Astrocyte (in vitro differentiated cells and primary cell): ENCODE measurements at places on chromosomes 5 and 9. TPM values are rescaled to one million over a fixed set of nuclear protein-coding genes. Genes with fewer than 3 reads are reported as not detected.

DNA sequence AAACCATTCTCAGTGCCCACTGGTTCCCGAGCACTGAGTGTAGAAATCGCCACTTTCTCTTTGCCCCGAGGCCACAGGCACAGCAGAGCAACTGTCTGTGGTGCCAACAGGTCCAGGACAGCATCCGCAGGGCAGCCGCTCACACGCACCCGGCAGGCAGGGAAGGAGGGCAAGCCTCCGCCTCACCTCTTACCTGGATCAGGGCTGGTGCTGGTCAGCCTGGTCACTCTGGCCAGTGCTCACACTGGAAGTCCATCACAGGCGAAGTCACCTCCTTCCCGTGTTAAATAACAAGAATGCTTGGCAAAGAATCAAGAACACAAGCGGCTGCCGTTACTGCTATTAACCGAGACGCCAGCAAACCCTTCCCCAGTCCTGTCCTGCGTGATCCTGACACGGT is 13.7 kb downstream of the DIPK1B start:
- H3K27me3 ChIP-seq = no peaks in the 10 kb centered on the region
- peaks cover 37% of the 10 kb centered on the region for H3K4me1 ChIP-seq
- peaks cover 22% of the 10 kb centered on the region for H3K36me3 ChIP-seq
- DNase-seq = no peak
- peak overlapping the region; percentile 27 for H3K27ac ChIP-seq

- H3K36me3 ChIP-seq = no peaks in the 10 kb centered on the region
- H3K4me1 ChIP-seq = peaks cover 13% of the 10 kb centered on the region
- no peaks in the 10 kb centered on the region for H3K27me3 ChIP-seq
- no peak for DNase-seq
- H3K27ac ChIP-seq = no peak overlapping the region
- H3K4me3 ChIP-seq = peak overlapping the region; percentile 71
Observed at GRCh38 chr9:136117291-136117915, 1.3 kb downstream of the TMEM250 start.

GRCh38 chr9:99349870-99350269 is 127.8 kb downstream of the SEC61B start:
- no peaks in the 10 kb centered on the region for H3K27me3 ChIP-seq
- H3K4me1 ChIP-seq = peaks cover 13% of the 10 kb centered on the region
- DNase-seq = no peak
- no peaks in the 10 kb centered on the region for H3K36me3 ChIP-seq
- no peak overlapping the region for H3K27ac ChIP-seq
- no peak overlapping the region for H3K4me3 ChIP-seq

DNA sequence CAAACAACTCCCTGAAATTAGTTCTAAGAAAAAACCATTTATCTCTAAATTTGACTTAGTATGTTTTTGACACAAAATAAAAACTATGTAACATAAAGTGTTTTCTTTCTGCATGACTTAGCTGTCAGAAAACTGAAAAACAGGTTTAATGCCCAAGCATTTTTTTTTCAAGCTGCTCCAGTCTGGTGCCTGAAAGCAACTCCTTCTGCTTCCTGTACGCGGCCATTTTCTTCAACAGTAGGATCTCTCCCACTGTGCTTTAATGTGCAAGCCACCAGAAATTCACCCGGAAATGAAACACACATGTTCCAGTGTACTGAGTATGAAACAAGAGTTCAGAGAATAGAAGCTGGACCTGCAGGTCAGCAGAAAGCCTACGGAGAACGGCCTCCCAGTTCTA is 161.2 kb downstream of the MED27 start:
- H3K36me3 ChIP-seq = no peaks in the 10 kb centered on the region
- no peaks in the 10 kb centered on the region for H3K27me3 ChIP-seq
- H3K4me1 ChIP-seq = peaks cover 14% of the 10 kb centered on the region
- H3K4me3 ChIP-seq = no peak overlapping the region
- DNase-seq = no peak
- no peak overlapping the region for H3K27ac ChIP-seq

The ZCCHC9 gene
- total RNA-seq = 22.5 and 24.3 TPM in 2 replicates

GRCh38 chr9:122059955-122060324 is 33.2 kb downstream of the TTLL11 start:
- no peak for DNase-seq
- H3K27me3 ChIP-seq = no peaks in the 10 kb centered on the region
- H3K4me1 ChIP-seq = no peaks in the 10 kb centered on the region
- H3K4me3 ChIP-seq = no peak overlapping the region

DNA sequence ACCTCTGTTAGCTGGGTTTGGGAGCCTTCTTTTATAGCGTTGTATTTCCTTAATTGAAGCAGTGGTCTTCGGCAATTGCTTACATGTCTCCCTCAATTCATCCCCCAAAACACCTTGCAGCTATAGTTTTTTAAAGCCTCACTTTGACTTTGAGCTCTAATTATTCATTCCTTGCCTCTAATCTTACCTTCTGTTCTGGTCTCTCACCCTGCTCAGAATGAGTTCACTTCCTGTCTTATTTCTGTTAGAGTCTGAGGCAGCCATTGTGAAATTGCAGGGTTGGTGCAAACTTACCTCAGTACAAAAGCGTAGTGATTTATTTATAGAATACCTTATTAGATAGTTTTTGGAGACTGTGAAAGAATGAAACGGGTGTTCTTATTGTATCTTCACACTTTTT is 35.0 kb downstream of the AOPEP start:
- H3K4me3 ChIP-seq = no peak overlapping the region
- H3K4me1 ChIP-seq = peaks cover 14% of the 10 kb centered on the region
- no peak for DNase-seq
- H3K27ac ChIP-seq = no peak overlapping the region

- H3K36me3 ChIP-seq = no peaks in the 10 kb centered on the region
- H3K27me3 ChIP-seq = no peaks in the 10 kb centered on the region
- H3K27ac ChIP-seq = no peak overlapping the region
- DNase-seq = no peak
- H3K4me1 ChIP-seq = no peaks in the 10 kb centered on the region
Observed at GRCh38 chr5:44538797-44539601, 149.8 kb upstream of the FGF10 start.

The SLC6A3 gene
- 0.07 TPM in 2 replicates for total RNA-seq

DNA sequence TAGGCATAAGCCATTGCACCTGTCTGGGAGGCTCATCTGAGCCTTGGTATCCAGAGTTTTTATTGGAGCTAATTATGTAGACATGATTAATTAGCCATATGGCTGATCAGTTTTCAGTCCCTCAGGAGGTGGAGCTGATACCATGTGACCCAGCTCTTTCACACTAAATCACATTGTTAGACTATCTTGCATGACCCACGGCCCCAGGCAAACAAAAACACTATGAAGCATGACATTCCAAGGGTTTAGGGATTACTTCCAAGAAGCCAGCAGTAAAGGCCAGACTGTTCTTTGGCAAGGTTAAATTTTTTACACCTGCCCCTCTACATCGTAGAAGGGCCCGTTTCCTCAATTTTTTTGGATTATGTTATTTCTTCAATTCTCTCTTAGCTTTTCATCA is 5.0 kb upstream of the C5orf24 start:
- peaks cover 22% of the 10 kb centered on the region for H3K4me1 ChIP-seq
- no peaks in the 10 kb centered on the region for H3K27me3 ChIP-seq
- no peak for DNase-seq
- peaks cover 5% of the 10 kb centered on the region for H3K36me3 ChIP-seq
- H3K27ac ChIP-seq = no peak overlapping the region

The GZMA gene
- total RNA-seq = 1.7 and 2.6 TPM in 2 replicates

The UGT3A1 gene
- total RNA-seq = 0.14 TPM in 1 of 2 replicates, not detected in the other

DNA sequence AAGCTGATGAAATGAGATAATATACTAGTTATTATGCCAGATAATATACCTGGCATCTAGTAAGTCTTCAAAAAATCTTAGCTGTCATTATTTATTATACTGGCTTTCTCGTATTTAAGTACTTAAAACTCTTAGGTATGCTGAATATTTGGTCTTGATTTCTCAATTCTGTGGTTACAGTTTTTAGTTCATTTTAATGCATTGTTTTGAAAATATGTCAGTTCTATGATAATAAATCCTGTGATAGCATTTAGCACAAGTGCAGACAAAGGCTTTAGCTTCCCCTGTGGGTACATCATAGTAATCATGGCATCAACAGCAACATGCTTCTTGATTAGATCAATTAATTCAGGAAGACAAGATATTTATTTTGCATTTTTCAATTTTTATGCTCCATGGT is 133.0 kb downstream of the SMC2 start:
- no peak for DNase-seq
- no peaks in the 10 kb centered on the region for H3K4me1 ChIP-seq
- H3K27me3 ChIP-seq = no peaks in the 10 kb centered on the region
- no peak overlapping the region for H3K27ac ChIP-seq

DNA sequence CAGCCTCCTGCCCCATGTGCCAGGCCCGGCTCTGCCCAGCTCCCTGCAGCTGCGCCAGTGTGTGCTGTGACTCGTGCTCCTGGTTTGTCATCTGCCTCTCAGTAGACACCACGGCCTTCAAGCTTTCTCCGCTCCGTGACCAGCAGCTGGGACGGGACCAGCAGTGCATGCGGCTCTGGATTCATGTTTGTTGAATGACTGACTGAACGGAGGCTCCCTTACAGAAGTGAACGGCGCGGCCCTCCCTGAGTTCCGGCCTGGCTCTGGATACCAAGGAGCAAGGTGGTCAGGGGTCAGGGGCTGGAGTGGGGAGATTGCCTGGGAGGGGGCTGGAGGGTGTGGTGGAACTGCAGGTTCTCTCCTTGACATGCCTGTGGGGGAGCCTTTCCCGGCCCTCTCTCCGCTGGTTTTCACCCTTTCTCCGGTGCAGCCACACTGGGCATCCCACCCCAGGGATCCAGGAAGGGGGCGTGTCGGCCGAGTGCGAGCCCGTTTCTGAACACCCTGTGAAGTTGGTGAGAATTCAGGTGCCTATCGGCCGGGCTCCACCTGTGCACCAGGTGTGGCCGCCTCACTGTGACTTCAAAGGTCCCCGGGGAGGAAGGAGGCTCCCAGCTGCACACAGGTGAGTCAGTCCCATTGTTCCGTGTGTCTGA is 11.1 kb upstream of the CEP72 start:
- H3K27me3 ChIP-seq = peaks cover 35% of the 10 kb centered on the region
- no peak overlapping the region for H3K27ac ChIP-seq
- H3K4me1 ChIP-seq = no peaks in the 10 kb centered on the region
- no peaks in the 10 kb centered on the region for H3K36me3 ChIP-seq

DNA sequence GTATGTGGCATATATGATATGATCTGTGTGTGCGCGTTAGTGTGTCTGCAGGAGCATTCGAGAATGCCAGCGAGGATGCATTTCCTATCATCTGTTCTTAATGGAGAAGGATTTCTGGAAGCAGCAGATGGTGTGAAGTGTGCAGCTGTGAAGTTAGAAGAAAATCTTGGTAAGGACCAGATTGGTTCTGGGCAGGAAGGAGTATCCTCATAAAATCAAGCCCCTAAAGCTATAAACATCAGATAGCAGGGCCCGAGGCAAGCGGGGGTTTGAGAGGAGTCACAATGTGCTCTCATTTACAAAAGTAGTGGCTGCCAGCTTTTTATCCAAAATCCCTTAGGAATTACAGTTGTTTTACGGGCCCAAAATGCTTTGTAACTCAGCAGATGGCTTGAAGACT is 40.0 kb downstream of the DAPK1 start:
- peaks cover under 1% of the 10 kb centered on the region for H3K4me1 ChIP-seq
- H3K4me3 ChIP-seq = no peak overlapping the region
- DNase-seq = no peak
- no peaks in the 10 kb centered on the region for H3K36me3 ChIP-seq
